NCI-H524 treated with DMSO at 0.1 percent for 48 hours (cell line): ENCODE measurements at places on chromosomes 16 and 17.

GRCh38 chr17:65785109-65785508, 223.7 kb upstream of the AXIN2 start:
- DNase-seq = no peak

DNA sequence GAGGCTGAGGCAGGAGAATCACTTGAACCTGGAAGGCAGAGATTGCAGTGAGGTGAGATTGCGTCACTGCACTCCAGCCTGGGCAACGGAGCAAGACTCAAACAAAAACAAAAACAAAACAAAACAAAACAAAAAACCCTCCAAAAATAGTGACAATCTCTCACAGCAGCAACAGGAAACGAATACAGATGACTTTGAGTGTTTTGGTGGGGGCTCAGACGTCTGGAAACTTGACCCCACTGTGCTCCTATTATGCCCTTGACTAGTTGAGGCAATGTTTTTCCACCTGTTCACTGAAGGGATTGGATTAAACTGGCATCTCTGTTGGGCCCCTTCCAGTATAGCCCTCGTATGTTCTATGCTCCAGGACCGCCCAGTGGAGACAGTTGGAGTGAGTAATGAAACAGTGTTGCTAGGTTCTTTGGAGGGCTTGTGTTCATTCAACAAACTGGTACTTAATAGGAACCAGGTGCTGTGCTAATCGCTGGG, 167.0 kb downstream of the UTP18 start:
- DNase-seq = no peak

DNA sequence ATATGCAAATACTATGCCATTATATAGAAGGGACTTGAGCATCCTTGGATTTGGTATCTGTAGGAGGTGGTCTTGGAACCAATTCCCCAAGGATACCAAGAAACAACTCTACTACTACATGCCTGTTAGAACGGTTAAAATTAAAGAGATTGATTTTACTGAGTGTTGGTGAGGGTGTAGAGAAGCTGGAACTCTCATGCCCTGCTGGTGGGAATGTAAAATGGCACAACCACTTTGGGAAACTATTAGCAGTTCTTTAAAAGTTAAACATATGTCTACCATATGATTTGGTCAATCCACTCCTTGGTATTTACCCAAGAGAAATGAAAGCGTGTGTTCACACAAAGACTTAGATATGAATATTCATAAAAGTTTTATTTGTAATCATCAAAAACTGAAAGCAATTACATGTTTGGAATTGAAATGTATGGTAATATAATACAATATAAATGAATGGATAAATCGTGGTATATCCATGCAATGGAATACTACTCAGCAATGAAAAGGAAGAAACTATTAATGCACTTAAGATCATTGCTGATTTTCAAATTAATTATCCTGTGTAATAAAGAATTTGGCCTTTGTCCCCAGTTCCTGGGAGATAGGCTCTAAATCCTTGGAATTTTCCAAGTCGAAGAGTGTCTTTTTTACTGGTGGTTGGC, 7.8 kb downstream of the MFSD6L start:
- DNase-seq = no peak

DNA sequence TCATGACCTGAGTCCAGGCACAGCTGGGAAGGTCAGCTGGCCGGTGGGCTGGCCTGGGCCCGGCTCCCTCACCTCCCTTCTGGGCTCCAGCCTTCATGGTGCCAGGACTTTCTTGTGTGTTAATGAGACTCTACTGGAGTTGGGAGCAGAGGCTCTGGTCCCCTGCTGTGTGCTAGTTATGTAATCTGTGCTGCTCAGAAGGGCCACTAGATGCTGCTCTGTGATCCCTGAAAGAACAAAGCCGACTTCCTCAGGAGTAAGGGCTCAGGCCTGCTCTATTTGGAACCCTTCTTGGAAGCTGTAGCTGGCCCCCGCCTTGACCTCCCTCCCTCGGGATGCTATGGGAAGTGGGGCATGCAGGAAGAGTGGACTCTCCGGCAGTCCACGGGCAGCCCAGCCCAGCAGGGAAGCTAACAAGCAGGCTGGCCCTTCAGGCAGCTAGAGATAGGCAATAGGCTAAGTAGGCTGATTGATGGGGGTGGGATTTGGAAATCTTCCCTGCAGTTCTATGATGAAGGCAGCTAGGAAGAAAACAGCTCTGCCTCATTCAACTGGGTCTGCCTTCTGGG, 3.3 kb upstream of the CDK5R1 start:
- DNase-seq = peak; percentile 61

DNA sequence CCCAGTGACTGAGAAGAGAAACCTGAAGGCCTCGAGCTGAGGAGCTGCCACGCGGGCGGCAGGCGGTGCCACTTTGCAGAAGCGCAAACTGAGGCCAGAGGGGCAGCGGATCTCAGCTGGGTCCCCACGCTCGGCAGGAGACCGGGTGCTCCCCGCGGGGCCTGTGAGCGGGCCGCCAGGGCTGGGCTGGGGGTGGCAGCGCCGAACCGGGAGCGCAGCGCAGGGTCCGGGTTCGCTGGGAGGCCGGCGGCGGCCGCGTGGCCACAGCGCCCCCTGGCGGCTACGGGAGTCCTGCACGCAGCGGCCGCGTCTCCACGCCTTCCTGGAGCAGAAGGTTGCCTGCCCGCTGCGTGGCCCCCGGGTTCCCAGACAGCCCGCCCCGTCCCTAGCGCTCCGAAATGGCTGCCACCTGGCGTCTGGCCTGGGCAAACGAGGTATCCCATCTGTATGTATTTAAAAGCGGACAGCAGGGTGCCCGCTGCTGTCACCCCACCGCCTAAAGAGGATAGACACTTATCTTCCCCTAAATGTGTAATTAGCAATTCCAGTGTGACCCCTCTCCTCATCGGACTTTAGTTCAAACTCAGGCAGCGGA, 96.1 kb upstream of the CDH5 start:
- peak; percentile 60 for DNase-seq

- no peak for DNase-seq
These were observed 35.2 kb upstream of the STH start for GRCh38 chr17:45963889-45964288.

GRCh38 chr17:41848788-41849187, 11.2 kb downstream of the KLHL10 start:
- no peak for DNase-seq

DNA sequence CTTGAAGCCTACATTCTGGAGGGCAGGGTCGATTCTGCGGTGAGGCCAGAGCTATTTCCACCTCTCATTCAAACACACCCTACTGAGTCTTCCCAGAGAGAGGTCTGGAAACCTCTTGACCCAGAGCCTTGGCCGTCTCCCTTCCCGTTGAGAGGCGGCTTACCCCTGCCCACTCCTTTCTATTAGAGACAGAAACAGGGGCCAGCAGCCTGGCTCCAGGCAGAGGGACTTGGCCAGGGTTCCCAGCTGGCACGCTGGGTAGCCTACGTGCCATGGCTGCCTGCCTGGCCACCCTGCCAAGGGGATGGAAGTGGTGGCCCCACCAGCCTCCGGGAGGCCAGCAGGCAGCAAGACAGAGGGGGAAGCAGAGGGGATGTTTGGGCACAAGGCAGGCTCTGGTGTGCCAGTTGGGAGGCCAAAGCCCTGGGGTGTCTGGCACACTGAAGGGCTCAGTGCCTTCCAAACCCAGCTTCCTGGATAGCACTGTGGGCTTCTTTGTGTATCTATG, 6.0 kb downstream of the STAC2 start:
- no peak for DNase-seq

DNA sequence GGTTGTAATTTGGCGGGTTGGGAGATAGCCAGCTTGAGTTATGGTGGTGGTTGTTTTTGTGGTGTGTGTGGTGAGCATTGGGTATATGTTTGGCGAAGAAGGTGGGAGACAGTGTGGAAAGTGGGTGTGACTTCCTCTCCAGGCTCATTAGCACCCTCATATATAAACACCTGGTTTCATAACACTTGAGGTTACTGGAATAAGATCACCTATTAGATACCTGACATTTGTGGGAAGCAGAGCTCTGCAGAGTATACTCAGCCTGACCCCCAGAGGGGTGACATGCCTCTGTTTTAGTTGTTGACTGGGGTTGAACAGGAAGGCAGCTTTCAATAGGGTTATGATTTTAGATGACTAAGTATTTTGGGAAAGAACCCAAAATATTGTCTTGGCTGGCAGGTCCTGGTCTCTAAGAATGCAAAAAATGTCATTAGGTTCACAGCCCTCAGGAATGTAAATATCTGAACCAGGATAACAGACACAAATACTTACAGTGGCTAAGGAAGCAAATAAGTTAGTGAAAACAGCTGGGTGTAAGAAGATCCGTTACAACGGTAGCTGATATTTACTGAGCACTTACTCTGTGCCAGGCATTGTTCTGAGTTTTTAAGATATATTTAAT, 18.3 kb upstream of the EFCAB13 start:
- no peak for DNase-seq

DNA sequence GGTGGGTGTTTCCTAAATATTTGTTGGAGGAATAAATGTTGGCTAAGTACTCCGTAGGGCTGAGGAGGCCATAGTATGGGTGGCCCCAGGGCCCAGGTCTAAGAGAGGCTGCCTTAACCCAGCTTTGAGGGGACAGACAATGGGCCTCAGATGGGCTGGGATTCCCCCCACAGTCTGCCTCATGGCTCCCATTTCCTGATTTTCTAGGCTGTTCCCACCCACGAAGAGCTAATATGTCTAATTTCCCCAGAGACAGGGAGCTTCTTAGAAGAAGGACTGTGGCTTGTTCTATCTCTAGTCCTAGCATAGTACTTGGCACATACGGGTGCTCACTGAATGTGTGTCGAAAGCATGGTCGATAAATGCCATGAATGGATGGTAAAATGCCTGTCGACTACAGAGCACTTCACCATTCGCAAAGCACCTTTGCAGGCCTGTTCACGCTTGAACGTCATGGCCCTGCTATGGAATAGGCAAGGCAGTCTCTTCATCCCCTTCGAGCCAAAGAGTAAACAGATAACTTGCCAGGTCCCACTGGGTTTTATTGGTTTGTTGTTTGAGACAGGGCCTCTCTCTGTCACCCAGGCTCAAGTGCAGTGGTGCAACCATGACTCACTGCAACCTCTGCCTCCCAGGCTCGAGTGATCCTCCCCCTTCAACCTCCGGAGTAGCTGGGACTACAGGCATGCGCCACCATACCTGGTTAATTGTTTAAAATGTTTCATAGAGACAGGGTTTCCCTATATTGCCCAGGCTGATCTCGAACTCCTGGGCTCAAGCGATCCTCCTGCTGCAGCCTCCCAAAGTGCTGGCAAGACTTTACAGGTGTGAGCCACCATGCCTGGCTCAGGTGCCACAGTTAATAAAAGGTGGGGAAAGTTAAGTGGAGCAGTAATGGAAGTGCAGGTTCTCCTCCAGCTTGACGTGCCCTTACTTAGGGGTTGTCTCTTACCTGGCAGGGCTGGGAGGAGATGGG, 9.7 kb downstream of the CHAD start:
- no peak for DNase-seq

DNA sequence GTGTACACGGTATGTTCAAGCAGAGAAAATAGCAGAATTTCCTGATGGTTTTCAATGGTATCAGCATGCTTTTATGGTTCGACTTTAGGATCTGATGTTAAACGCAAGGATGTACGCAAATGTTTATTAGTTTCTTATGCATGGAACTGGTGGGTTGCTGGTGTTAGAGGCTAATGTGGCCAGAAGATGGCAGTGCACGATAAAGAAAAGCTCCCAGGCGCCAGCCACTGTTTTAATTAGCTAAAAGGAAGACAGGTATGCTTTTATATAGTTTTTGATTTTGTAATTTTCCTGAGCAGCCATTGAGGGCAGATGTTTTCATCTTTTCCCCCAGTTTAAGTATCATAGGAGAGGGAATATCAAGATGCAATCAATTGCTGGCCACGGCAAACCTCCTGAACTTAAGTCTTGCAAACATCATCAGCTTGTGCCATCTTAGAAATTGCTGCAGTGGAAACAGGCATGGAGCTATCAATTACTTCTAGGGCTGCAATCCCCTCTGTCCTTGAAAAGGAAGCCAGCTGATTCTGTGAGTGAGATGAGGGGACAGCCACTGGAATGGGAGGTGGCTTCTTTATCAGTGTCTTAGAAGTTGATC, 648.5 kb upstream of the RBFOX1 start:
- no peak for DNase-seq

GRCh38 chr17:16975744-16976625, 4.1 kb upstream of the TNFRSF13B start:
- no peak for DNase-seq

DNA sequence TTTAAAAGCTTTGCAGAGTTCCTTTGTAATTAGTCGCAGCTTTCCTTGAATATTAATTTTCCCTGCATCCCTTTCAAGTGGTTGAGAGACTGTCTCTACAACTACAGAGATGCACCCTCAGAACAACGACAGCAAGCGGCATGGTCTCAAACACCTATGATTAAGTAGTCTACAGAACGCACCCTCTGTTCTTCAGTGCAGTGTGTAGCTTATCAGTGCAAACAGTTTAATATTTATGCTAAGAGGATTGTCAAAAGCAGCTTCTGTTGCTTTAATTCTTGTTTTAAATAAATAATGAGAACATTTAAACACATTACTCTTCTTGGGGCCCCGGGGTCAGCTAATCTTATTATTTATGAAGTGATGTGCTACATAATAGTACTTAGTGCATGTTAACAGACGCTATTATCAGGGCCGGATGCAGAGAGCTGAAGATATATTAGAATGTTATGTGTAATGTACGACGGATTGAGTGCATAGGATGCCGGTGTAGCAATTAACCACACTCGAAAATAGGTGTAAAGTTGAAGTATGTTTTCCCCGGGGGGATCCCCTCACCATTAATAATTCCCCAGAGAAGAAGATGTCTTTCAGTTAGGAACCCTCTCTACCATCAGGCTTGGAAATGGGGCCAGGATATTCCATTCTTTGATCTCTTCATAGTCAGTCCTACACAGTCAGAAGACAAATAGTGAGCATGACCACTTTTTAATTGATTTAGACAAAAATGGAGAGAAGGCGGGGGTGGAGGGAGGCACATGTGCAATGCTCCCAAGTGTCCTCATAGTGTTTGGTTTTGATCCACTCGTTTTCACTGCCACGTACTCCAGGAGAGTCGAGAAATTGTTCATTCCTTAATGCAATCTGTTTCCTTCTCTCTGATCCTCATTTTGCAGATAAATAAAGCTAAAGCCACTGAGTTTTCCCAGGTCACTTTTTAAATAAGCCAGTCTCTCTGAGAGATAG, 176.3 kb downstream of the IRX3 start:
- peak; percentile 91 for DNase-seq

DNA sequence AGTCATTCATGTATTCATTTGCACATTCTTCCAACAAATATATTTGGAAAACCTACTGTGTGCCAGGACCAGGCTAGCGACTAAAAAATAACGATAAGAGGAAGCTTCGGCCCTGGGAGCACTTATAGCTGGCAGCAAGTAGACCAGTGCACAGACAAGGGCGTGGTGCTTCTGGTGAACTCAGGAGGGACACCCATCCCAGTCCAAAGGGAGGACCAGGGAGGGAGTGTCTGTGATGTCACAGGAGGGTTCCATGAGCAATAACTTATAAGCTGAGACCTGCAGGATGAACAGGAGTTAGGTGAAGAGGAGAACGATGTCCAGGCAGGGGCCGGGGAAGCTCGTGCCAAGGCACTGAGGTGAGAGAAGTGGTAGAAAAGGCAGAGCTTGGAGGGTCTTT, 17.4 kb upstream of the PHOSPHO1 start:
- DNase-seq = no peak

DNA sequence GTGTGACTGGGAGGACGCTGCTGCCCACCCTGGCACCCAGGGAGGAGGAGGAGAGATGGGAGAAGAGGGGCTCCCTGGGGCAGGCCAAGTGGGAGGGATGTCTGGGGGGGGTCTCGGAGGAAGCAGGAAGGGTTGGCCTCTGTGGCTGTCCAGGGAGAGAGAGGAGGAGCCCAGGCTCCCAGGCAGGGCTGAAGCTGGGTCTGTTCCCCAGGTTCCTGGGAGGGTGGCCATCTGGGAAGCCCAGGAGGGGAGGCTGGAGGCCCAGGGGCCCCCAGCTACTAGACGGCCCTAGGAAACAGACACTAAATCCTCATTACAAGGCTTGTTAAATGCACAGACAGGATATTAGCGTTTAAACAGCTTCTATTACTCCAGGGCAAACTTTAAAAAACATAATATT, 139.8 kb downstream of the ENGASE start:
- no peak for DNase-seq
